ENCODE measurements at places on chromosomes 4 and X.
A peak's percentile ranks its signal among the peaks of the same experiment; 100 is the strongest.

GRCh38 chrX:5730556-5730955, 498.1 kb downstream of the NLGN4X start:
- DNase-seq = no peak

DNA sequence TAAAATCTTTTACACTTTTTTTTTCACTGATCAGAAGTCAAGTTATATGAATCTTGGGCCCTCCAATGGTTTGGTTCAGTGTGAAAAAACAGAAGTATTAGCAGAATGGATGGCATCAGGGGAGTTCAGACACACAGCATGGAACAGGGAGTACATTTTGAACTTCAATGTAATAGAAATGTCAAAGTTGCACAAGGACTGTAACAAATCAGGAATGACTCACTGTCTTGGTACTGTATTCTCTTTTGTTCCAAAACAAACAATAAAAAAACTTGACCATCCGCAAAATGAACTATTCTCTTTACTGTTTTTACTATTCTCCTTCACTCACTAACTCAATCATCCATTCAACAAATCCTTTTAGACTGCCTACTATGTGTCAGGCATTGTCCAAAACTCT, 401.0 kb downstream of the FSTL5 start:
- no peak for DNase-seq

DNA sequence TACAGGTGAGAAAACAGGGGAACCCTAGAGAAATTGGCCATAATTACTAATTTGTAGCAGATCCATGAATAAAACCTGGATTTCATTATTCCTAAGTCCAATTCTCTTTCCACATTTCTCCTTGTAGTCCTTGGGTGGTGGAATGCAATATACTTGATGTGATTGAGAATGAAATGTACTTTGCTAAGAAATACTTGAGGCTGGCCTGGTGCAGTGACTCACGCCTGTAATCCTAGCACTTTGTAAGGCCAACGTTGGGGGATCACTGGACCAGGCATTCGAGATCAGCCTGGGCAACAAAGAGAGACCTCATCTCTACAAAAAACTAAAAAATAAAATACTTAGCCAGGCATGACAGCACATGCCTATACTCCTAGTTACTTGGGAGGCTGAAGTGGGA, 15.9 kb downstream of the TMEM184C start:
- DNase-seq = no peak

- DNase-seq = no peak
Measured at GRCh38 chr4:128600410-128600809, 209.1 kb upstream of the JADE1 start.

DNA sequence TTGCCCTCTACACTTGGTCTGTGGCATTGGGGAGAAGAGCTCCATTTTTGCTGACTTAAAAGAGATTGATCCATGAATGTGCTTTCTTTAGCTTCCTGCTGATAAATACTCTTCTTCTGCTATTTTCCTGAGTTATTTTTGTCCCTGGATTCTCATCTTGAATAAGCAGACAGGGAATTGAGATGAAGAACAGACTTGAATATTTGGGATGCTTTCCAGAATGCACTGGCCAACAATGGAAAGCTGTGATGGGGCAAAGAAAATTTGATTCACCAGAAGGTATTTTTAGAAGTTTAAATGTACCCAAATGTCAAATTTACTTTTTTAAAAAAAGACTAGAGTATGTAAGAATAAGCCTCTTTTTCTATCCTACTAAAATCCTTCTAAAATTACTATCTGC, 309.9 kb upstream of the PPP1R2C start:
- DNase-seq = no peak

- DNase-seq = peak; percentile 60
Measured at GRCh38 chr4:164956766-164957643, 20.5 kb downstream of the TRIM61 start.

DNA sequence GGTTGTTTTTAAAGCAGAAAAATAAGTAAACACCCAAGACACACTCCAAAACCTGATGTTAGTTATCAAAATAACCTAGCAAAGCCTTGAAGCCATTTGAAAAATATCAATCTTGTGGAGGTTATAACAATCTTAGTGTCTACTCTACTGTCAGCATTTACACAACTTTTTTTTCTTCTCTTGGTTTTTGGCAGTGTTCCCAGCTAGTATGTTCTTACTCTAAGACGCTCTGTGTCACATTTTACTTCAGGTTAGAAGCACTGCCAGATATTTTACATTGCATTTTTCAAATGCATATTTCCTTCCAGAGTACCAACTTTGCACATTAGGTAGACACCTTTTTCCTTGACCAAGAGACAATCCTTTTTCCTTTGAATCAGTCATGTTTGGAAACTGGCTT, 114.0 kb upstream of the INPP4B start:
- no peak for DNase-seq

Data from right renal pelvis (tissue), 4 donors.